ENCODE measurements at places on chromosomes 1 and 21.

DNA sequence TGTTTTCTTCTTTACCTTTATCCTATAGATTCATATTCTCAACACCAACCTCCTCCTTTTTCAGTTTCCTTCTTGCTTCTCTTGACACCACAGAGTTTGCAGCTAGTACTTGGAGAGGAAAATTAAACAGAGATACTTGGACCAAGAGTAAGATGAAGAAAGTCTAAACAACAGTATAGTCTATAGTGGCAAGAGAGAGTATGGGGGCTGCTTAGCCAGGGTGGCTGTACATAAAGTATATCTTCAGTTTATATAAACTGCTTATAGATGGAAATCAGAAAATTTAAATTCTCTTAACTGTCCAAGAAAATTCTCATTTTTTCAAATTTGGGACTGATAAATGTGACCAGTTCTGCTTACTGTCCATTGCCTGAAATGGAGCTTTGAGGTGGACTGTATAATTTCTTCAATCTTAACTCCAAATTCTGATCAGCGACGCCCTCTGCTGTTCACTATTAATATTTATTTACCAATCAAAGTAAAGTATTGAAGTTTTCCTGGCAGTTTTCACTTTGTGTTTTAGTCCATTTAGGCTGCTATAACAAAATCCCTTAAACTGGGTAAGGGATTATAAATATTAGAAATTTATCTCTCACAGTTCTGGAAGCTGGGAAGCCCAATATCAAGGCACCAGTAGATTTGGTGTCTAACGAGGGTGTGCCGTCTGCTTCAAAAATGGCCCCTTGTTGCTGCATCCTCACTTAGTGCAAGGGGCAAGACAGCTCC lies 14.8 kb upstream of the METTL18 start:
- no peak for DNase-seq

DNA sequence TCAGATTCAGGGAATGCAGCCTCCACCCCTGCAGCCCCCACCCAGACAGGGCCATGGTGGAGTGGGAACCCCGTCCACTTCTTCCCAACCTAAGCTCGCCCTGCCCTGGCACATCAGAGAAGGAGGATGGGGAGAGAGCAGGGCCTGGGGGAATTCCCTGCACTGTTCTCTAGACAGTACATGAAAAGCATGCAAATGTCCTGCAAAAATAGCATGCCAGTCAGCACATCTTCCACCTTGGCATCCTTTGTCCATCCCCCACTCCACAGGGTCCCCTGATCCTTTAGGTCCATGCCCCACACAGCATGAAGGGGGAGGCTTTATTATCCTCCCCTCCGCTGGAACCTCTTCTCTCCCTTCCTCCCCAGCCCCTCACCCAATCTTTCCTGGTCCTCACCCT lies 35.0 kb upstream of the RD3 start:
- no peak for DNase-seq

DNA sequence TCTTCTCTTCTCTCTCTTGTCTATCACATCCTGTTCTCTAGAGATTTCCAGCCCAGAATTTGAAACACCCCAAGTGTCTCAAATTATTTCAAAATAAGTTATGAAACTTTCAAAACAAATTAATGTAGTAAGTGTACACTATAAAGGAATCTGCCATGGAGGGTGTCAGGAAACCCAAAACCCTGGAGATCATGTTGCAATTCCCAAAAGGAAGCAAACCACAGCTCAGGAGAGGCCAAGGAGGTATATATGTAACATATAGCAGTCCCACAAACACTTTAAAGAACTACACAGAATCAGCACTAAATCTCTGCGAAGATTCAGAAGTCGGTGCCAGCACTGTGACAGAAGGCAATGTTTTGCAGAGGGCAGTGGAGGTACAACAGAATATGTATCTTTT lies 26.6 kb downstream of the PTPN14 start:
- DNase-seq, result no peak

DNA sequence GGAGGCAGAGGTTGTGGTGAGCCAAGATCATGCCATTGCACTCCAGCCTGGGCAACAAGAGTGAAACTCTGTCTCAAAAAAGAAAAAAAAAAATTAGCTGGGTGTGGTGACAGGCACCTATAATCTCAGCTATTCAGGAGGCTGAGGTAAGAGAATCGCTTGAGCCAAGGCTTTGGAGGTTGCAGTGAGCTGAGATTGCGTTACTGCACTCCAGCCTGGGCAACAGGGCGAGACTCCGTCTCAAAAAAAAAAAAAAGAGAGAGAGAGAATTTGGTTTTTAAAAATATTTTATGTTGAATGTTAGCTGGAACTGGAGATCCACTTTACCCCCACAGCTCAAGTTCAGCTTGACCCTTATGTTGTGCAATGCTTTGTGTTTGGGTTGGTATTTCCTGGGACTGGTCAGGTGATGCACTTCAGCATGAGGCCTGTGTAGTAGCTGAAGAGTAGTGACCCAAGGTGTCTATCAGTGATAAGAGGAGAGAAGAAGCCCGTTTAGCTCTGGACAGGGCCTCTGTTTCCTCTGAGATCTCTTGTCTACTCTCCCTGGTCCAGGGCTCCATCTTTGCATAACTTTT lies 36.8 kb upstream of the MACF1 start:
- DNase-seq, result no peak

GRCh38 chr1:64715186-64715585 lies 29.7 kb upstream of the RAVER2 start:
- no peak for DNase-seq

DNA sequence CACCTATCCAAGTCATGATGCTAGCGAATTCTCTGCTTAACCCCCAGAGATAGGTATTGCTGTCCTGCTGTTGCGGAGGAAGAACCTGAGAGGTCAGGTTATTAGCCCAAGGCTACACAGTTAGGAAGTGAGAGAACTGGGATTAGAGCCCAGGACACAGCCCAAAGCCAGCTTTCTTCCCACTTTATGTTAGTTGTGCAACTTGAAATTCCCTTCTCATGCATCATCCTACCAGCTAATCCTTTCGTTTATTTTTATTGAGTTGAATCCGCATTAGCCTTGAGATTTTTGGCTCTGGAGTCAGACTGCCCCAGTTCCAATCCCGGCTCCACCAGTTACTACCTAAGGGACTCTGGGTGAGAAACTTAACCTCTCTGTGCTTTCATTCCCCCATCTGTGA lies 65.4 kb downstream of the PLEKHA6 start:
- DNase-seq, result no peak

GRCh38 chr1:54248966-54249365 lies 49.0 kb downstream of the MRPL37 start:
- no peak for DNase-seq

Measured in SIG-M5 (cell line).